ENCODE measurements at places on chromosomes 7 and 10.

DNA sequence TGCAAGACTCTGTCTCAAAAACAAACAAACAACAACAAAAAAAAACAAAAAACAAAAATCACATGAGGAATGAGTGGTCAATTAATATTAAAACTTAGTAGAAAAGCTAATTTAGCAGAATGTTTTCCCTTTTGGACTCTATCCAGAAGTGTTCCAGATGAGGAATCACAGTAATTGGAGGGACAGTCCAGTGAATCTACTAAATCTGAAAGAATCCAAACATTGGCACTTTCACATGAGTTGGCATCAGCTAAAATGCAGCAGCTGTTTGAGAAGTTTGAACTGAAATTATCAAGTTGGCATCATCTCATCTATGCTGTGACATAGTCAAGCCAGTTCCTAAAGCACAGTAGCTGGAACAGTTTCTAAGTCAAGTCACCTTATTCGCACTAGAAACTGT lies 367.8 kb downstream of the PPP1R3A start:
- no peak for DNase-seq

- DNase-seq, result no peak
These were observed 223.8 kb downstream of the DYNC1I1 start for GRCh38 chr7:95996174-95996573.

- no peak for DNase-seq
These were observed 130.7 kb downstream of the BAMBI start for GRCh38 chr10:28807760-28808613.

GRCh38 chr7:118662266-118662665 lies 437.8 kb downstream of the ANKRD7 start:
- DNase-seq, result no peak

DNA sequence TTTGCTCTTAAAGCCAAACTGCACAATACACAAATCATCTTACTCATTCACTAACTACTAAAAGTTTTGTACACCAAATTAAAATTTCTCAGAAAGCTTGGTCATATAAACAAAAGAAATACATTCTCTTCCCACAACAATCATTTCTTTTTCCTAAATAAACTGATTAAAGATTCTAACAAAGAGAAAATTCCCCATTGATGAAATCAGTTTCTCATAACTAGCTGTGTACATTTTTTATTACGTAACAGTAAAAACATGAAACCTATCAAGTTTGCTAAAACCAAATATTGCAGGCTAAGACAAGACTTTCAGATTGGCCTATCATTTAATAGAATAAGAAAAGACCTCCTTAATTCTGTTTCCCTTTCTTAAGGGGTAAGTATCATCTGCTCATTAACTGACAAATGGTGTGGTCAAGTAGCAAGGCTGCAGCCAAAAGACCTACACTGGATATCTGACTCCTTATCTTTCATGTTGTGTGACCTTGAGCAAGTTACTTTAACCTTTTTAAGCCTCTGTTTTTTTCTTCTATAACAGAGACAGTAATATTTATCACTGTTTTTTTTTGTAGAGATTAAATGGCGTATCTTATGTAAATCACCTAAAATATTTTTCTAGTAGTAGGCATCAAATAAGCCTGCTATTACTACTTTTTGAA lies 22.4 kb downstream of the NAMPT start:
- no peak for DNase-seq

DNA sequence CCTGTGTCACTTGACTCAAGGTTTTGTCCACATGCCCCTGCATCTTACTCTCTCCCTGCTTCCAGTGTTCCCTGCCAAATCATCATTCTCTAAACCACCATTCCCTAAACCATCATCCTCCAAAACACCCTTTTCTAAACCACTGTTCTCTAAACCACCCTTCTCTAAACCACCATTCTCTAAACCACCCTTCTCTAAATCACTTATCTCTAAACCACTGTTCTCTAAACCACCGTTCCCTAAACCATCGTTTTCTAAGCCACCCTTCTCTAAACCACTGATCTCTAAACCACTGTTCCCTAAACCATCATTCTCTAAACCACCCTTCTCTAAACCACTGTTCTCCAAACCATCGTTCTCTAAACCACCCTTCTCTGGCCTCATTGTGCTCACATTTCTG lies 142.1 kb downstream of the CXCL12 start:
- DNase-seq, result no peak

DNA sequence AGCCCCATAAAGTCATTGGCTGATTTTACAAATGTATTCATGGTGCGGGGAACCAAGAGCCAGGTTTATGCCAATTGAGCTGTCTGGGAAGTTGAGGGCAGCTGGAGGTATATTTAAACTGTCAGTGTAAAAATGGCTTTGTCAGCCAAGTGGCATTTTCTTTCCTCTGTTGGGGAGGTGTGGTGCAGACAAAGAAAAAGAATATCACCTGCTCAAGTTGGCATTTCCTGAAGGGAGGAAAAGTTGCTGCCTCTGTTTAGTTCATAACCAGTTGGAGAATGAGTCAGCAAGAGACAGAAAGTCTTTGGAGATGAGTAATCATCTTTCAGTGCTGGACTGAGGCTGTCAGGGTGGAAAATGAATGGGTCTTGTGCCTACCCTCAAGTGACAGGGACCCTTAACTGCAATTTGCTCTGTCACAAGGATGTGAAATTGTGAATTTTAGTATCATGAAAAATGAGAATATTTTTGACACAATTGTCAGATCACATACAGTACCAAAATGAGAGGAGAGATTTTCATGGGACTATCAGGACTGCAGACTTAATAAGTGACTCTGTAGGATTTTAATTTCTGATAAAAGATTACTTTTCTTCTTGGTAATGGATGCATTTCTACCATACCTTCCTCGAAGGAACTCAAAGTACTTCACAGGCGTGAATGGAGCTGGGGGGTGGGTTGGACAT lies 137.3 kb downstream of the ANLN start:
- no peak for DNase-seq

GRCh38 chr7:71694665-71695064 lies 562.7 kb downstream of the GALNT17 start:
- DNase-seq, result no peak

DNA sequence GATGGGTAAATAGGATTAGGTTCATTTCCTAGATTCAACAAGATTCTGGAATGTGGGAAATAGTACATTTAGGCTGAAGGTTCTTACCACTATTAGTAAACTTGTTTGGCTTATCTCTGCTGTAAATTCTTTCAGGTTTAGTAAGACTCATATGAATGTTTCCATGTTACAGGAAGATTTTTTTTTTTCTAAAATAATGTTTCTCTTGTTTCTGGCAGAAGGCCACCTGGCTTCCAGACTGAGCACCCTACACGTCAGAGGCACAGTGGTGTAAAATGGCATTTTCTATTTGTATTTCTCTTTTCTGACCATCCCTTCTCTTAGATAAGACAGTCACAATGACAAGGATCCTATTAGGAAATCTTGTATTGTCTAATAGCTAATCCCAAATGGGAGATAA lies 22.7 kb upstream of the AASS start:
- no peak for DNase-seq

DNA sequence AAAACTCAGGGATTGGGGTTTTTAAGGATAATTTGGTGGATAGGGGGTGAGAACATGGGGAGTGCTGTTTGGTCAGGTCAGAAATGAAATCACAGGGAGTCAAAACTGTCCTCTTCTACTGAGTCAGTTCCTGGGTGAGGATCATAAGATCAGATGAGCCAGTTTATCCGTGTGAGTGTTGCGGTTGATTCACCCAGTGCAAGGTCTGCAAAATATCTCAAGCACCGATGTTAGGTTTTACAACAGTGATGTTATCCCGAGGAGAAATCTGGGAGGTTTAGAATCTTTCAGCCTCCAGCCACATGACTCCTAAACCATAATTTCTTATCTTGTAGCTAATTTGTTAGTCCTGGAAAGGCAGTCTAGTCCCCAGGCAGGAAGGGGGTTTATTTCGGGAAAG lies 31.7 kb upstream of the AGR2 start:
- DNase-seq, result no peak

DNA sequence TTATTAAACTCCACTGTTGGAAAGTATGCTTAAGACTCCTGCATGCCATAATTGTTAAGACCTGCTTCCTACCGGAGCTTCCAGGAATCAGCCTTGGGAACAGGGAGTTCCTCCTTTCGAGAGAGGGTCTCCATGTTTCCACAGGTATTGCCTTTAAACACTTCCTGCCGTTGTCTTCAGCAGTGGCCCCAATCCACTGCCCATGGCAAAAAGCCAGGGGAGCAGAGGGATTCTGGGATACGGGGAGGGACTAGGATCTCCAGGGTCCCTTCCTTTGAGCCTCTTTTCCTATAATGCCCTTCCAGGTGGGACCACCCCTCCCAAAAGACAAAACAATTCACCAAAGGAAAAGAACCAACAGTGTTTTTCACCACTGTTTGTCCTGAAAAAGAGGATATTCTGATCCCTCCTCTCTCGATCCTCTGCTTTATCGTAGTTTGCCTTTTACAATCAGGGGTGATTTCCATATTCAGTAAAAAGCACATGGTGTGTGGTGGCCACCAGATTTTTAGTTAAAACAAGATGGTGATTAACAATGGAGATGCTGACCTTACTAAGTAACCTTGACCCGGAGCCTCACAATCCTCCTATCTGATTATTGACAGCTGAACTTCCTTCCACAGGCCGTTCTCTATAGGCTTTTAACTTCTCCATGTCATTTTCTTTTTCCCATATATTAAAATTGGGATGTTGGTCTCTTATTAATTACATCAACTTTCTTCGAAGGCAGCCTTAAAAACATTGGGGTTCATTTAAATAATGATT lies 36.0 kb downstream of the LRRC72 start:
- DNase-seq, result no peak

GRCh38 chr7:102275123-102275703 lies 11.5 kb upstream of the SH2B2 start:
- DNase-seq, result no peak

DNA sequence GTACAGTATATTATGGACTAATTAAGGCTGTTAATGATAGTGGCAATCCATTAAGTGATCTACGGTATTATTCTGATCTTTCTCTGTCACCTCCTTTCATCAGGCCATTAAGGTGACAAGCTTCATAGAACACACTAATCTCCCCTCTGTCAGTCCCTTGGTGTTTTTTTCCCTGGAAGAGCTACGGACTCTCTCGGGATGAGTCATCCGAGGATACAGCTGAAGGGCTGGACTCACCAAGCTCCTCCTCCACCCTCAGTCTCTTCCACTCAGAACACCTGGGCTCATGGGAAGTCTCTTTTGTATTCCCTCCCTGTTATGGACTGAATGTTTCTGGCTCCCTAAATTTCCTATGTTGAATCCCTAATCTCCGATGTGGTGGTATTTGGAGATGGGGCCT lies 69.8 kb upstream of the PLXNA4 start:
- DNase-seq, result no peak

- DNase-seq, result no peak
These were observed 98.3 kb downstream of the CDH23 start for GRCh38 chr10:71494980-71495381.

- no peak for DNase-seq
These were observed 391.2 kb downstream of the PHTF2 start for GRCh38 chr7:78189762-78190161.

DNA sequence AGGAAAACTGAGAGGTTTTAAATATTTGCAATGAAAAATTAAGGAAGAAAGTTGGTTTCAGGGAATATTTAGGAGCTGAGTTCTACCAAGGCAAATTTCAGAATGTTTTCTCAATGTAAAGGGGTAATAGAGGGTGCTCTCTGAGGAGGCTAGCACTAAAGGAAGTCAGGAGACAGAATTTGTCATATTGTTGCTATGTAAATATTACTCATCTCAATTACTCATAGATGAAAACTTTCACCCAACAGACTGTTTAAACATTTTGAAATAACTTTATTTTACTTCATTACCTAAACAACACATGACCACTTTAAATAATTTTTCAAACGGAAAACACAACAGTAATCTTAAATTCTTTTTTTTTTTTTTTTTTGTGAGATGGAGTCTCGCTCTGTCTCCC lies 274.8 kb upstream of the NRG3 start:
- DNase-seq, result no peak

DNA sequence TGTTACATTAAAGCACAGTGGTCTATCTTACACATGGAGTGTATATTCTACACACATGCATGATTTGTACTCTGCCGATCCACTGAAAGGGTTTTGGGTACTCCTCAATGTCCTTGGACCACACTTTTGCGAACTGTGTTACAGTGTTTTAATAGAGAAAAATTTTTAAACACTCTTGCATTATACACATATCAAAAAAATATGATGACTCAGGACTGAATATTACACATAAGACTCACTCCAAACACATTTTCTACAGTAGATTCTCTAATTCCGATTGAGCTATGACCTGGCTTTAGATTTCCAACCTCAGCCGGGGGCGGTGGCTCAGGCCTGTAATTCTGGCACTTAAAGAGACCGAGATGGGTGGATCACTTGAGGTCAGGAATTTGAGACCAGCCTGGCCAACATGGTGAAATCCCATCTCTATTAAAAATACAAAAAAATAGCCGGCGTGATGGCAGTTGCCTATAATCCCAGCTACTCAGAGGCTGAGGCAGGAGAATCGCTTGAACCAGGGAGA lies 222.4 kb downstream of the CACNA2D1 start:
- DNase-seq, result no peak

DNA sequence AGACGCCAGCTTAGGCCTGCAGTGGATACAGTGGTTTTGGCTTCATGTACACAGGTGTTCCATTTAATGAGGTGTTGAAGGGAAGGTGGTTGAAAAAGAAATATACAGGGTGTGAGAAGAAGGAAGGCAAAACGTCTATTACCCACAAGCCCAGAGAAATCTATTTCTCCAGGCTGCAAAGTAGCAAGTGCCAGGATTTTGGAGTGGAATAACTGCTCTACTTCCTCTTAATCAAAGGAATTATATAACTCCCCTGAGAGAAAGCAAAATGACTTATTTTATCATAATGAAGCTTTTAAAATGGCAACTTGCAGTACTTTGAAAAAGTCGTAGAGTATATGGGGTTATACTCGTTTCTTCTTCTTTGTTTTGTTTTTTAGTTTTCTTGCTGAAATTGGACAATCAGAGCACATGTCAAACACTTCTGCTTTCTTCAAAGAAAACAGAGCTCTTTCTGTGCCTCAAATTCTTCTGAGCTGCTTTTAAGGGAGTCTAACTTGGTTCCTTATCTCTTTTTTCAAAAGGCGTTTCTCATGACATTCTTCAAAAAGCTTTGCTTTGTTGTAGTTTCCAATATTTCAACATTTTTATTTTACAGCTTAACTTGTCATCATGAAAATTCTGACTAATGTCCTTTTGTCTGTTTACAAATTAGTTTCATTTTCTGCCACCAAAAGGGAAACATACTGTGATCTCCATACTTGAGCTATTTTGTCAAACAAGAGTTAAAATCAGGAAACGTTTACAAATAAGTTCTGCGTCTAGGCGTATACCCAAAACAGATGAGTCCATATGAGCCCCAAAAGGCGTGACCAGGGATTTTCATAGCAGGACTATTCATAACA lies 289.7 kb downstream of the FRMD4A start:
- no peak for DNase-seq

Data from hematopoietic multipotent progenitor cell treated with erythropoietin and hydrocortisone succinate and interleukin-3 and kit ligand, for 17 days (in vitro differentiated cells).